Urothelium cell line (cell line): ENCODE measurements at places on chromosomes 1 and 21.

DNA sequence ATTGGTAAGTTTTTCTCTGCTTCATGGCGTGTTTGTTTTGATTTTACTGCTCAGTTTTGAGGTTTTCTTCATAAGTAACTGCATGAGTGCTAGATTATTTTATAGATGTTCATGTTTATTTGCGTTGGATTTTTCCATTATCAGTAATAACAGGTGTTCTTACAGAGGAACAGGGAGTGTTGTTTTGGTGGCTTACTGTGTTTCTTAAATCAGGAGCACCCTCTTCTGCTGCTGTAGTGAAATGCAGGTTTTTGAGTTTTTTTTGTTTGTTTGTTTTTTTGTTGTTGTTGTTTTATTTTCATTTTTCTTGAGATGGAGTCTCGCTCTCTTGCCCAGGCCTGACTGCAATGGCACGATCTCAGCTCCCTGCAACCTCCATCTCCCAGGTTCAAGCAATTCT, 32.6 kb downstream of the CTBS start:
- DNase-seq: no peak

GRCh38 chr1:183580281-183580682, 10.0 kb downstream of the NCF2 start:
- DNase-seq: peak; percentile 49

DNA sequence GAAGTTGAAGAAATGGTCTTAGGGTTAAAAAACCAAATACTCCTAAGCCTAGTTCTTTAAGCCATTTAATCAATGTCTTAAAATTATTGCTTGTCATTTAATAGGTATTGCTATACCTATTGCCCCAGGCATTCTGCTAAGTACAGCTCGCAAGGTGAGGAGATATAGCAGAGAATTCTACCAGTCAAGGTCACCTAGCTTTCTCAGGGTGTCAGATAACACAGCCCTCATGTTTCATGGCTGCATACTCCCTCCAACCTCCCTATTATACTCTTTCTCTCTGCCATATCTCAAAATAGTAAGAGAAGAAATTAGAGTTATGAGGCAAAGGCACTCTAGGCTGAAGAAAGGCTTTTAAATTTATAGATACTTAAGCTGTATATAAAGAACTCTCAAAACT, 68.4 kb upstream of the GPR88 start:
- DNase-seq: no peak

DNA sequence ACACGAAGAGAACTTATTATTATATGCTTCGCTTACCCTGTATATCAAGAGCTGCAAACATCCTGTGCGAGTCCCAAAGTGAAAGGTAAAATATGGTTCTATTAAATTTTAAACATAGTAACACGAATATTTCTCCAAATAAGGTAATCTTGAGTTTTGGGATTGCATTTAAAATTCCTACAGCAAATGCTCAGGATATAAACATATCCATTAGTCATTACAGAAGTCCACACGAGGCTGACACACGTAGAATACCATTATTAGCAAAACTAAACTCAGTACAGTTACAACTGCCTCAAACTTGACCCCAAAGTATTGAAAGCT, 282 bp upstream of the LYPLAL1 start:
- DNase-seq: no peak

DNA sequence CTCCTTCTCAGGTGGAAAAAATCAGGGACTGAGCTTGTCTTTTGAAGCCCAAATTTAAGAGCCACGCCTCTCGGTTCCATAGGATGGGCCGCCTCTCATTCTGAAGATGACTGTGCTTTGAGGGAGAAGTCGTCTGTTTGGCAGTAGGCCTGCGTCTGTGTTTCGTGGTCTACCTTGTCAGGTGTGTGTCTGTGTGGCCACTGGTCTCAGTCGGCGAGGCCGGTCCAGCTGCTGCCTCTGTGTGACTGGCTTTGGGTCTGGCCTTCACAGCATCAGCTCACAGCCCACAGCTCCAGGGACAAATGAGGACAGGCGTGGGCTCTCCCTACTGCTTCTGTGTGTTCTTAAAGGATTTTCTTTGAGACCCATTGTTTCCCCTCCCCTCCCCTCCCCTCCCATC, 50.3 kb downstream of the B3GALT5 start:
- DNase-seq: no peak

GRCh38 chr1:6762060-6762459, 23.2 kb upstream of the CAMTA1 start:
- DNase-seq: no peak

DNA sequence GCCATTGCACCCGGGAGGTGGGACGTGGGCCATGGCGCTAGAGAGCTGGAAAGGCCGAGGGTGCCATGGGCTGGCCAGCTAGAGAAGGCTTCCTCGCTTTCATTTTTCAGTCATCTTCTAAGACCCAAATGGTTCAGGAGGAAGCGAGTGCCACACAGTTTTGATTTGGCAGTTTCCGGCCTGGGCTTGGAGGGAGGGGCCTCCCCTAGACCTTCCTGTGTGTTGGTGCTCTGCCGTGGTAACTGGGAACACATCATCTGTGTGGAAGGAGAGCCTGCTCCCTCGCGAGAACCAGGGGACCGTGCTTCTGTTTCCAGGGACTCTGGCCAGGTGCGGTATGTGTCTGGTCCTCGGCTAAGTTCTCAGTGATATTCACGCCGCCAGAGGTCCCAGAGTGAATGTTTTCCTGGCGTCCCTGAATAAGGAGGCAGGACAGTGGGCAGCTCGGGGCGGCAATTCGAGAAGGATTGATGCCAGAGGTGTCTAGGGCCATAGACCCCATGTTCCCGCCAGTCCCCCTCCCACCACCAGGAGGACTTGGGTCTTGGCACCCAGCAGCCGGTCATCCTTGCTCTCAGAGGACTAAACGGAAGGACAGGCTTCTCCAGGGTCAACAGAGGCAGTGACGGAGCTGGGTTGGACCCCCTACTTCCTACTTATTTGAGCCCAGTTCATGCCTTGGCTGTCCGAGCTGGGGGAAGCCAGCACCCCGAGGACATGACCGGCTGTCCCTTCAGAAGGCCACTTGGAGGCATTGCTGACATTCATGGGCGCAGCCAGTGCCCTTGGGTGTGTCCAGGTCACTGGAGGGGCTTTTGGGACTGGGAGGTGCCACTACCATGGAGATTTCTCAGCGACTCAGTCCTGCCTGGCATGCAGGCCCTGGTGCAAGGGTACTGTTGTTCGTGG, 2.7 kb upstream of the NPHP4 start:
- DNase-seq: no peak

GRCh38 chr1:153798468-153798780, 23.2 kb downstream of the SLC27A3 start:
- DNase-seq: no peak

GRCh38 chr1:116764466-116764898, 10.3 kb downstream of the CD2 start:
- no peak for DNase-seq

GRCh38 chr1:172885971-172886370, 164.8 kb downstream of the TNFSF18 start:
- no peak for DNase-seq

GRCh38 chr1:97499667-97500066, 421.2 kb downstream of the DPYD start:
- DNase-seq: no peak

- no peak for DNase-seq
Measured at GRCh38 chr1:184930232-184930631, 44.1 kb downstream of the NIBAN1 start.

GRCh38 chr1:114671011-114671938, 1.4 kb upstream of the DENND2C start:
- peak; percentile 35 for DNase-seq
